Activated gamma-delta T cell (primary cell): ENCODE measurements at places on chromosomes 3 and 15.
A peak's percentile ranks its signal among the peaks of the same experiment; 100 is the strongest.

DNA sequence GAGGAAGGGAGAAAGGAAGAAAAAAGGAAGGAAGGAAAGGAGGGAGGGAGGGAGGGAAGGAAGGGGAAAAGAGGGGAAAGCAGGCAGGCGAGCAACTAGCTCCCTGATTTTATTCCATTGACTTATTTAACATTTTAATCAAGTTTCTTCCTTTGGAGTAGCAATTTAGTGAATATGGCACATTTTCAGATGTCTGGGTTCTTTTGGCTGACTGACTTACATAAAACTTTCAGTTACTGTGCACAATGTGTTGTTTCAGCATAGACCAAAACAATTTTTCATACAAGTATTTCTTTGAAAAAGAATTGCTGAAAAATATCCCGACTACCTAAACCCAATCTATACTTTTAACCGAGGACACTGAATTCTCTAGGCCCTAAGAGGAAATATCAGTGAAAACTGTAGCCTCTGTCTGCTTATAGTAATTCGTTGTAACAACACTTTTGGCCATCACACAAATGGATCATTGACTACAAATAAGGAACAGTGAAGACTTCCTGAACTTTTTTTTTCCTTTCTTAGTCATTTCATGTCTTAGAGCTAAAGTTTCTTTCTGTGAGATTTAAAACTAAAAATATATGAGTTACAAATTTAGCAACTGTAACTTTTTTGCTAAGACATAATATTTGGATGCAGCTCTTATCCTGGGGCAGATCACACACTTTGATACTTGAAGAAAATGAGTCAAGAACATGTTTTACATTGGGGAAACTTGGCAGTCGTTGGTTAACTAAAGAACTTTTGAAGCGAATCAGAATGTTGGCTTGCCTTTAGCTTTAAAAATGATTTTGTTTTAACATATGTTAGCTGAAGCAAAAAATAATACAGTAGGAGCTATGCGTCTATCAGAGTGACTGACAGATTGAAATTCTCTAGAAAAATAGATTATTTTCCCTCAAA is 79.6 kb downstream of the SOX2 start:
- no peak for DNase-seq

GRCh38 chr15:93025625-93025982 is 63.4 kb downstream of the RGMA start:
- no peak for DNase-seq

DNA sequence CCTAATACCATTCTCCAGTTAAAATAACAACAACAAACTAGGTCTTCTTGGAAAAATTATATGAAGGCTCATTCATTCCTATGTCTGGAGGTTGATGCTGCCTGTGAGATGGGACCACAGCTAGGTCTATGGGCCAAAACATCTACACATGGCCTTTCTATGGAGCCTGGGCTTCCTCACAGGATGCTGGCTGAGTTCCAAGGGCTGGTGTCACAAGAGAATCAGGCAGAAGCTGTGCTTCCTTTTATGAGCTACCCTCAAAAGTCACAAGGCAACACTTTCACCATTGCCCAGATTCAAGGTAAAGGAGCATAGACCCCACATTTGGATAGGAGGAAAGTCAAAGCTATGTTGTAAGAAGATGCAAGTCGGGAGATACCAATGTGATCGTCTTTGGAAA is 4.6 kb upstream of the RTP2 start:
- DNase-seq = no peak

DNA sequence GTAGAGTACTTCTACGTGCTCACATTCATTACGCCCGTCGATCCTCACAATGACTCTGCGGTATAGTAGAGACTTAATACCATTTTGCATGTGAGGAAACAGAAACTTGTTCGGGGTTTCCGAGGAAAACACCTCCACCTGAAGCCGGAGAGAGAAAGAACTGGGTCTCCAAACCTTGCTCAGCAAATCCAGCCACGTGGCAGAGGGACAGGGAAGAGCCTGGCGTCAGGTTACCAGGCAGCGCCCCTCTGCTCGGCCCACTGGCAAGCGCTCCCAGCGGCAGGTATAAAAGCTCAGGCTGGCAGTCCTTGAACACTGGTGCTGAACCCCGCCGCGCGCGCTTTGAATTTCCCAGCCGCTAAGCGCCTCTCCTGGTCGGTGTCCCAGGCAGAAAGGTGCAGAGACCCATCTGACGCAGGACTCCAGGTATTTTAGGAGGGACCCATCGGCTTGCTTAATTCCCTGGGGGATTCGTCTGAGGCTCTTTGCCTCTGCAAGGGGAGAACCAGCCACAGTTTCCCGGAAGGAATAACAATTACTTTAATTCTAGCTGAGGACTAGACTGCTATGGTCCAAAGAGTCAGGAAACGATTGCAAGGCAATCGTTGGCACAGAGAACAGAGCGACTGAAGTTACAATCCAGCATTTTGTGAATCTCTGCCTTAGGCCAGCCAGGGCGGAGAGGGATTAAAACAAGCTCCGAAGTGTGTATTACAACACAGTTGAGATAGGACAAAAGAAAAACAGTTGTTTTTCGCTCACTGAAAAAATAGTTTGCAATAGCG is at the start of gene C2CD4A:
TSS of gene C2CD4A (plus strand) at position 315 of the 785 bp plus-strand sequence. CDS start 637 bp downstream, outside the sequence.
- DNase-seq = peak; percentile 24

GRCh38 chr3:159989973-159990846 is 1.6 kb downstream of the IL12A start:
- no peak for DNase-seq

DNA sequence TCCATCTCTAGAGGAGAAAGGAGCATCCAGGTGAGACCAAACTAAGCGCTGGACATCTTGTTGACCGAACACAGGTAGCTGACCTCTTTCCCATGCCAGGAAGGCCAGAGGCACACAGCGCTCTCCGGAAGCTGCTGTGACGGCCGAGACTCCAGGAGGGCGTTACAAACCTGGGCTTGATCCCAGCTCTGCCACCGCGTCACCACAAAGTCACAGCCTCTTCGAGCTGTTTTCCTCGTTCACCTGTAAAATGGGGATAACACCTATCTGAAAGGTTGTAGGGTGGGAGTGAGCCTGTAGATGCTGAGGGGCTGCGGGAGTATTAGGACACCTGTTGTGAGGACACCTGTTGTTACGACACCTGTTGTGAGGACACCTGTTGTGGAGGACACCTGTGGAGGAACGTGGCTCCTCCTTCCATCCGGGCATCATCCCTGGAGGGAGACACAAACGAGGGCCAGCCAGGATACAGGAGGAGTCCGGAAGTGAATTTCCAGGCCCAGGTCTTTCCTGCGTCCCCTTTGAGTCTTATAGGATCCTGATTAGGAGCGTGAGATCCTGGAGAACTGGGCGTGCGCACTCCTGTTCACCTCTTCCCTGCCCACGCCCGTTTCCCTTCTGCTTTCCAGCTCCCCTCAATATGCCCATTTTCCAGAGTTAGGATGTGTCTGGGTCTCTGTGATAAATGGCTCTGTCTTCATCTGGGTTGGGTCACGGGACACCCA is 2.3 kb upstream of the MUC4 start:
- DNase-seq = no peak

DNA sequence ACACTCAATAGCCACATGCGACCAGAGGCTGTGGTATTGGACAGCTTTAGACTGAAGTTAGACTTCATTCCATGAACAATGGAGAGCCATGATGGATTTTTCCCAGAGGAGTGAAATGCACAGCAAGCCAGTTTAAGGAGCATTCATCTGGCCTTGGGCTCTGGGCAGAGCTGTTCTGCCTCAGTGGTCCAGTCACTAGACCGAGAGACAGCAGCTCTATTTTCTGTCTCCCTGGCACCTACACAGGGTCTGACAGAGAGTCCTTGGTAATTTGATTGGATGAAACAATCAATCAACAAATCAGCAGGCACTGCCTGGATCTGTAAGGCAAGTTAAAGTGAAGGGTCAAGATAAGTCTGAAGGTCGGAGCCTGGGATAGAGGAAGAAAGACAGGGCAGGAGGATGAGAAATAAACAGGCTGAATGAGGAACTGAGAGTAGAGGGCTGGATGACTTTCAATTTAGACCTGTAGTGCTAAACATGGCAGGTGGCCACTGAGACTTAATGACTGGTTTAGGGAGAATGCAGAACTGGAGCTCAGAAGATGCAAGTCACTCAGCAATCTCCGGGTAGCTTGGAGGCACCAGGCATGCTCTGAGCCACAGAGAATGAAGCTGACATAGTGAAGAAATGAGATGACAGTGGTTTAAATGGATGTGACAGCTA is 98.5 kb upstream of the SLC25A36 start:
- DNase-seq = no peak

DNA sequence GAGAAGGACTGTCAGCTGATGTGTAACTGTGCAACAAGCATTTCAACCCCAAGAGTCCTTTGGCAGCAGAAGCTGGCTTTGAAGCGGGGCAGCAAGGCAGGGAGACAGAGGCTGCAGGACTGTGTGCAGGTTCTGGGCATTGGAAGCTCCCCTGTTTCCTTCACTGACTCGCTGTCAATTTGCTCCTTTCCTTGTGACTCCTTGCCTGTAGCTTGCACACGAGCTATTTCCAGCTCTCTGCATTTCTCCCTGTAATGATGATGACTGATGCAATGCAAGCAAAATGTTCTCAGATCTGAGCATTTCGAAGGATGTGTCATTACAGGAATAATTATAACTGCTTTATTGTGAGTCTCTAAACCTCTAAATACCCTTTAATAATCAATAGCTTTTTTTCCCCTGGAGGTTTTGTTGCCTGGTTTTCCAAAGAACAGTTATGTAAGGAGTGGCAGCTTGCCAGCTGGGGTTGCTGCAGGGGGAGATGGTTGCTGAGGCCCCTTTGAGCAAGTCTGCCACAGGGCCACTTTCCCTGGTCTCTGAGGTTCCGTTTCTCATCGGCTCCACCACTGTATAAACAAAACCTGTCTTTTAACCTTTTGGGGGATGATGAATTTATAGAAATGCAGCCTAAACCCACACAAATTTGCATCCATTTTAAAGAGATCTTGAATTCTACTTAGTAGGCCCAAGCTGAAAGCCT is 2.8 kb downstream of the APOD start:
- DNase-seq = no peak

GRCh38 chr3:145604851-145605250 is 556.1 kb downstream of the PLOD2 start:
- DNase-seq = no peak

- DNase-seq = no peak
These were observed 1.7 kb upstream of the SNRPA1 start for GRCh38 chr15:101296418-101297405.

DNA sequence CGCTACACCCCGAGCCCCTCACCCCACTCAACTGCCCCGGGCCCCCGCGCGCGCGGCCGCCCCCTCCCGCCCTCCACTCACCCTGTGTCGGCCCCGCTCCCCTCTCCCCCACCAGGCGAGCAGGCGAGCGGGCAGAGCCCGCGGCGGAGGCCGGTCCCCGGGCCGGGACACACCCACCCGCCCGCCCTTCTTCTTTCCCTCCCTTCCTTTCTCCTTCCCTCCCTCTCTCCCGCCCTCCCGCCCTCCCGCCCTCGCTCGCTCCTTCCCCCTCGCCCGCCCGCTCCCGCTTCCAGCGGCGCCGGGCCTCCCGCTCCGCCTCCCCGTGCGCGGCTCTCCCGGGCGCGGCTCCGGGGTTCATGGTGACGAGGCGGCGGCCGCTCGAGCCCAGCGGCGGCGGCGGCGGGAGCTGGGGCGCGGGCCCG is at the start of gene CTDSPL:
TSS of gene CTDSPL (plus strand) at position 261 of the 422 bp plus-strand sequence. CDS start 320 bp downstream, outside the sequence.
- DNase-seq = no peak

DNA sequence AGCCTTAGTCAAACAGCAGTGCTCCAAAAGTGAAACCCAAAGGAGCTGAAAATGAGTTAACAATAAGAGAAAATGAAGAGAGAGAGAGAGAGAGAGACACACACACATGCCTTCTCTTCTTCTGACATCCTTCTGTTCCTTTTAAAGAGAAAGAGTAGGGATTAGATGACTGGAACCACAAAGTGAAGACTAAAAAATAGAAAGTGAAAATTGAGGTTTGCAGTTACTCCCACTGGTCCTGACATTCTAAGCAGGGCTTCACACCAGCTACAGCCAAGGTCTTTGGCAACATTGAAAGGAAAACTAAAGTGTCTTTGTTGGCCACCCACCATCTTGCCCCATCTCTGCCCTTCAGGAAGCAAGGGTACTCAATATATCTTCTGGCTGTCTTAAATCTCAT is 59.2 kb downstream of the USP50 start:
- no peak for DNase-seq

GRCh38 chr15:63057468-63058345 is 15.2 kb downstream of the TPM1 start:
- DNase-seq = no peak

DNA sequence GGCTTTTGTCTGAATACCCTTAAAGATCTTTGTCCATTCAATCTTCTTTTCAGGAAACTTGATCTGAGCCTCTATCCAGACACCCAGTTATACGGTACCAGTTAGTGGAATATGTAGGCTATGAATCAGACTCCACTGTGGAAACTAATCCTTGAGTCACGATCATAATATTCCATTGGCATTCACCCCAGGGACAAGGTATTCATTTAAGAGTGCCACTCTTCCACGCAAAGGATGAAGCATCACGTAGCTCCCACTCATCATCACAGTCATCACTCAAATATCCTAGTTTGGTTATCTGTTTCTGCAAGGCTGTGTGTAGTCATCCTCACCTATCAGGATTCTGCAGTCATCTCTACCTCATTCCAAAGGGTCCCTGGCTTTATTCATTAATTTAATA is 85.6 kb downstream of the NEDD4 start:
- DNase-seq = no peak

DNA sequence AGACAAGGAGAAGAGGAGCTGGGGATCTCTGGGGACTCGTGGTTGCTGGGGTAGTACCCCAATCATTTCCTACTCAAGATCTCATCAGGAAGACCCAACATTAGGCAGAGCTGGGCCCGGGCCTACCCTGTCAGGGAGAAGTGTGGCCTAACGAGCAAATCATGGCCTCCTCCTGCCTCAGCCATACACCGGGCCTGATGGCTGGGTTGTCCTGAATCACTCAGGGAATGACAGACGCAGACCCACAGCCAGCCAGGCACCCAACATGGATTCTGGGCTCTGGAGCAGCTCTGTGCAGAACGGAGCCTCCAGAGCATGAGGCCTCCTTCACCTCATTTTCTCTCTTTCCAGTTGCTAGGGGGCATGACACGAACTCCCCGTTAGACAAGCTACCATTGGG is 19.7 kb downstream of the ITGA11 start:
- no peak for DNase-seq

DNA sequence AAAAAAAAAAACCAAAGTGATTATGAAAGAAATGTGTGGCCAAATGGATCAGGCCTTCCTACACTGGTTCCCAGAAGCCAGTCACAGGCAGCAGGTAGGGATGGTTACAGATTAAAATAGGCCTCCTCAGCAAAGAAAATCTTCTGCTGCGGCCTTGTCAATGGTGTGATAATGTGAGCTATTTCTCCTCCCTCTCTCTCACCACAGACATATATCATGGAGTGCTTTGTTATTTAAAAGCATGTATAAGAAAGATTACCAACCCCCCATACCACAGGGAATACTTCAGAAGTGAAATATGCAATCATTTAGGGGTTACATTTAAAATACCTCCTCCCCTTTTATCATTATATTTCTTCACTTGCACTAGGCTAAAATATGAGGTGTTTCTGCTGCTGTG is 32.2 kb upstream of the LRTM1 start:
- no peak for DNase-seq

- DNase-seq = no peak
These were observed 41.4 kb downstream of the UBE2E2 start for GRCh38 chr3:23244324-23245041.

GRCh38 chr3:127140501-127141460 is 52.1 kb upstream of the PRR23E start:
- no peak for DNase-seq
